Activated T-helper 2 cell treated with anti-CD3 and anti-CD28 coated beads, Interferon-gamma antibody, Interleukin-2, Interleukin-4, amounts not matched to agents 10 μg/mL and 5 μg/mL and 100 μg/mL, durations not matched to agents 14 hours and 24 hours and 36 hours (primary cell): ENCODE measurements at places on chromosomes 16 and 17. TPM values are rescaled to one million over a fixed set of nuclear protein-coding genes. Genes with fewer than 3 reads are reported as not detected.

Gene SLC5A10
- total RNA-seq, result not detected in 2 replicates

- no peaks in the 10 kb centered on the region for H3K27me3 ChIP-seq
- H3K4me3 ChIP-seq, result no peak overlapping the region
- peaks cover 63% of the 10 kb centered on the region for H3K36me3 ChIP-seq
- peak overlapping the region; percentile 48 for H3K27ac ChIP-seq
Observed at GRCh38 chr17:4110152-4110551, 32.7 kb downstream of the ZZEF1 start.

Gene LRRC37A3
- 10.5 and 16.1 TPM in 2 replicates for total RNA-seq

GRCh38 chr16:20879175-20880040, 20.8 kb downstream of the DCUN1D3 start:
- H3K36me3 ChIP-seq, result peaks cover 51% of the 10 kb centered on the region
- peaks cover 77% of the 10 kb centered on the region for H3K4me1 ChIP-seq
- no peak overlapping the region for H3K4me3 ChIP-seq
- no peaks in the 10 kb centered on the region for H3K27me3 ChIP-seq
- DNase-seq, result no peak
- peak overlapping the region; percentile 76 for H3K27ac ChIP-seq

DNA sequence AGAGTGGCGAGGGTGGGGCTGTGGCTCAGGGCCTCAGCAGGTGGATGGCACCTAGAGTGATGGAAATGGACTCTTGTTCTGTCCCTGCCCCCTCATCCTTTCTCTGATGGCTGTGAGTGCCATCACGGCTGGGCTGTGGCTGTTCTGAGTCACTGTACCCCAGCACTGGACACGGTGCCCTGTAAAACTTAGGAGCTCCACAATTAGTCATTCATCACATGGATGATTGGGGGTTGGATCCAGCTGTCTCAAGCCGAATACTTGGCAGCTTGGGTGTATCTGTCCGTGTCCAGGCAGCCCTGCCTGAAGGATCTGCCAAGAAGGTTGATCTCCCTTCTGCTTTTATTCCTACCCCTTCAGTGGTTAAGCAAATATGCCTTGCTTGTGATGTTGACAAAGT, 295.5 kb upstream of the EEF2KMT start:
- no peaks in the 10 kb centered on the region for H3K27me3 ChIP-seq
- H3K27ac ChIP-seq, result no peak overlapping the region
- H3K4me3 ChIP-seq, result no peak overlapping the region
- H3K36me3 ChIP-seq, result no peaks in the 10 kb centered on the region

DNA sequence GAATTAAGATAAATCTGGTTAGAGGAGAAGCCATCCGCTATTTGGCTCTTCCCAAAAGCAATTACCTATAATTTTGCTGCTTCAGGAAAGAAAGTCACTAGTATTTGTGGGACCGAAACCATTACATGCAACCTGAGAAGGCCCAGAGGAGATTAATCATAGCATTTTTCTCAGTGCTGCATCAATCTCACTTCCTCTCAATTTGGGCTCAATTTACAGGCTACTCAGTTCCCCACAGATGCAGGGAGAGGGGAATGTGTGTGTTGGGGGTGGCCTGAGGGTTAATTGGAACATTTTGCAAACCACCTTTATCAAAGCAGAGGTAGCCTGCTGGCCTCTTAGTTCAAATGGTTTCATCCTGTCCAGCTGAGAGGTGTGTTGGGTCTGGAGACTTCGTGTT, 394.7 kb upstream of the ASIC2 start:
- no peaks in the 10 kb centered on the region for H3K27me3 ChIP-seq
- no peak overlapping the region for H3K4me3 ChIP-seq
- H3K27ac ChIP-seq, result no peak overlapping the region
- no peak for DNase-seq
- no peaks in the 10 kb centered on the region for H3K4me1 ChIP-seq
- H3K36me3 ChIP-seq, result no peaks in the 10 kb centered on the region

GRCh38 chr17:75872434-75873351, 5.7 kb downstream of the TRIM47 start:
- peaks cover 17% of the 10 kb centered on the region for H3K36me3 ChIP-seq
- H3K27ac ChIP-seq, result peak overlapping the region; percentile 71
- H3K4me3 ChIP-seq, result no peak overlapping the region
- H3K4me1 ChIP-seq, result peaks cover 33% of the 10 kb centered on the region

Gene CCDC57
- total RNA-seq, result 51.7 and 53.1 TPM in 2 replicates

DNA sequence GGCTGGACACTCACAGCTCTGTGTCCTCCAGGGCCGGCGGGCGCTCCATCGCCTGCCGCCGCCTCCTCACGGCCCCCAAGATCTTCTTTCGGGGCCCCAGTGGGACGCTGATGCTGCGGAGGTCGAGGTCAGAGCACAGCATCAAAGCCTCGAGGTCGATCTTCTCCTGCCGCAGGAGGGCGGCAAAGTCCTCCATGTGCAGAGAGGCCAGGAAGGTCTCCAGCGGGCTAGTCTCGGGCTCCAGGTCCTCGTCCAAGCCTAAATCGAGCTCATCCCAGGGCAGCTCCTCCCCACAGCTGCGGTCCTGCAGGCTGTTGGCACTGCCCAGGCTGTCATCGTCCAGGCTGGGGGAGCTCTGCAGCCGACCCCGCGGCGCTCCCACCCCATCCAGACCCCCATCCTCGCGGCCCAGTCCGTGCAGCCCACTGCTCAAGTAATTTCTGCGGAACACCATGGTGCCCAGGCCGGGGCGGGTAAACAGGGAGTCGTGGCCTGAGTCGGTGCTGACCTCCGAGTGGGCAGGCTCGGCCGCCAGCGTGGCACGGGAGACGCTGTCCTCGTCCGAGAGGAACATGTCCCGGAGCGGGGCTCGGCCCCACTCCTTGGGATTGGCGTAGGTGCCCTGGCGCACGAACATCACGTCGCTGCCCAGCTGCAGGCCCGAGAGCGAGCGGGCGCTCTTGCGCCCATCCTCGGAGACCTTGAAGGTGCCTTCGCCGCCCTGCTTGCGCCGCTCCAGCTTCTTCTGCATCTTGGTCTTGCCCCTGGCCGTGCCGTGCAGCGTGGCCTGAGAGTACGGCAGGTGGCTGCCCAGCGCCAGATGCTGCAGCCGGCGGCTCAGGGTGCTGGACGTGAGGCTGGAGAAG, 3.4 kb downstream of the USH1G start:
- no peaks in the 10 kb centered on the region for H3K36me3 ChIP-seq
- H3K4me3 ChIP-seq, result no peak overlapping the region
- H3K27ac ChIP-seq, result no peak overlapping the region
- peaks cover 27% of the 10 kb centered on the region for H3K27me3 ChIP-seq
- no peaks in the 10 kb centered on the region for H3K4me1 ChIP-seq
- no peak for DNase-seq

- H3K4me3 ChIP-seq, result peak overlapping the region; percentile 81
- H3K27me3 ChIP-seq, result no peaks in the 10 kb centered on the region
- H3K27ac ChIP-seq, result peak overlapping the region; percentile 94
- peaks cover 51% of the 10 kb centered on the region for H3K36me3 ChIP-seq
Observed at GRCh38 chr17:63701868-63702720, 2.2 kb upstream of the LIMD2 start.

GRCh38 chr16:30606004-30606403, 4.2 kb downstream of the ZNF689 start:
- no peak overlapping the region for H3K27ac ChIP-seq
- no peaks in the 10 kb centered on the region for H3K27me3 ChIP-seq
- DNase-seq, result no peak

GRCh38 chr17:61084260-61084659, 315.4 kb upstream of the TBX2 start:
- no peak for DNase-seq
- H3K4me3 ChIP-seq, result no peak overlapping the region
- H3K36me3 ChIP-seq, result no peaks in the 10 kb centered on the region

Gene PRRT2
- 1.8 and 2.0 TPM in 2 replicates for total RNA-seq

DNA sequence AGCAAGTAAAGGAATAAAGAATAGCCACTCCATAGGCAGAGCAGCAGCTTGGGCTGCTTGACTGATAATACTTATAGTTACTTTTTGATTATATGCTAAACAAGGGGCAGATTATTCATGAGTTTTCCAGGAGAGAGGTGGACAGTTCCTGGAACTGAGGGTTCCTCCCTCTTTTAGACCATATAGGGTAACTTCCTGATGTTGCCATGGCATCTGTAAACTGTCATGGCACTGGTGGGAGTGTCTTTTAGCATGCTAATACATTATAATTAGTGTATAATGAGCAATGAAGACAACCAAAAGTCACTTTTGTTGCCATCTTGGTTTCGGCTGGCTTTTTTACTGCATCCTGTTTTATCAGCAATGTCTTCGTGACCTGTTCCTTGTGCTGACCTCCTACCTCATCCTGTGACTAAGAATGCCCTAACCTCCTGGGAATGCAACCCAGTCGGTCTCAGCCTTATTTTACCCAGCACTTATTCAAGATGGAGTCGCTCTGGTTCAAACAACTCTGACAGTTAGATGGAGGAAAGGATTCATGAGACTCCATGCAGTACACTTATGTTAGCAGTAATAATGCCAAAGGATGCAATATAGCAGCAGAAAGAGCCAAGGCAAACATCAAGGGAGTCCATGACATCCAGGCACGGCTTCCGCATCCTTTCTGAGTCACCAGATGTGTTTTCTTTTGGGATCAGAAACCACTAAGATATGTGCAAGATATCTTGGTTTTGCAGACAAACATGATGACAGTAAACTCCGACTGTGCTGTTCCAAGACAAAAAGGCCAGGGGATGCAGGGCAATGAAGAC, 55.8 kb upstream of the B4GALNT2 start:
- H3K27me3 ChIP-seq, result peaks cover 4% of the 10 kb centered on the region
- DNase-seq, result no peak
- no peaks in the 10 kb centered on the region for H3K4me1 ChIP-seq
- no peak overlapping the region for H3K27ac ChIP-seq
- H3K4me3 ChIP-seq, result no peak overlapping the region

DNA sequence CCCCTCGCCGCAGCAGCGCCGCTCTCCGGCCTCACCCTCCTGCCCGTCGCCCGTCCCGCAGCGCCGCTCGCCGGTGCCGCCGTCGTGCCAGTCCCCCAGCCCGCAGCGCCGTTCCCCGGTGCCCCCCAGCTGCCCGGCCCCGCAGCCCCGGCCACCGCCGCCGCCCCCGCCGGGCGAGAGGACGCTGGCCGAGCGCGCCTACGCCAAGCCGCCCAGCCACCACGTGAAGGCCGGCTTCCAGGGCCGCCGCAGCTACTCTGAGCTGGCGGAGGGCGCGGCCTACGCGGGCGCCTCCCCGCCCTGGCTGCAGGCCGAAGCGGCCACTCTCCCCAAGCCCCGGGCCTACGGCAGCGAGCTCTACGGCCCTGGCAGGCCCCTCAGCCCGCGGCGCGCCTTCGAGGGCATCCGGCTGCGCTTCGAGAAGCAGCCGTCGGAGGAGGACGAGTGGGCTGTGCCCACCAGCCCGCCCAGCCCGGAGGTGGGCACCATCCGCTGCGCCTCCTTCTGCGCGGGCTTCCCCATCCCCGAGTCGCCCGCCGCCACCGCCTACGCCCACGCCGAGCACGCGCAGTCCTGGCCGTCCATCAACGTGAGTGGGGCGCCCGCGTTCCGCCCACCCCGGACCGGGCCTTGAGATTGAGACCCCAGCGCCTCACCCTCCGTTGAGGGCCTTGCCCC, 15.0 kb downstream of the TBKBP1 start:
- no peak for DNase-seq
- peaks cover 3% of the 10 kb centered on the region for H3K27me3 ChIP-seq
- H3K4me1 ChIP-seq, result peaks cover 49% of the 10 kb centered on the region
- peaks cover 14% of the 10 kb centered on the region for H3K36me3 ChIP-seq

- no peak overlapping the region for H3K27ac ChIP-seq
- H3K36me3 ChIP-seq, result no peaks in the 10 kb centered on the region
- peak overlapping the region; percentile 49 for H3K4me3 ChIP-seq
- DNase-seq, result no peak
Observed at GRCh38 chr16:75265911-75266701, 14.7 kb upstream of the BCAR1 start.

DNA sequence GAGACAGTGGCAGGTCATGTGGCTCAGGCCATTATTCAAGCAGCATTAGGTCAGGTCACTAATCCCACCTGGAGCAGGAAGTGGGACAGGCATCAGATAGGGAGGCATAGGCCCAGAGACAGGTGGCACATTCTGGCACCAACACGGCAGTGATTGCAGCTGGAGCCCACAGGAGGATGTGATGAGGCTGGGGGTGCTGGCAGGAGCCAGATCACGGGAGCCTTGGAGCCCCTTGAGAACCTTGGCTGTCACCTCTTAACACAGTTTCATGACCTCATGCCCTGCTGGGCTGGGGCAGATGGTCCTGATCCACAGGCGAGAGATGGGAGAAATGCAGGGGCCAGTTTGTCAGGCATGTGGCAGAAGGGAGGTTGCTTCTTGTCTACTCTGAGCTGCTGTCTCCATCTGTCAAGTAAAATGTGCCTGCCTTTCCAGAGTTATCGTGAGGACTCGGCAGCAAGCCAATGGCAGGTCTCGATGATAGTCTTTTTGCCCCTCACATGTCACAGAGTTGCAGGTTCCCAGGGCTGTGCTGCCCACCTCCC, 109.6 kb downstream of the CLEC16A start:
- H3K4me3 ChIP-seq, result no peak overlapping the region
- H3K27ac ChIP-seq, result peak overlapping the region; percentile 82
- H3K27me3 ChIP-seq, result no peaks in the 10 kb centered on the region
- peaks cover 79% of the 10 kb centered on the region for H3K4me1 ChIP-seq
- DNase-seq, result no peak

GRCh38 chr16:55077266-55077665, 146.6 kb downstream of the IRX5 start:
- H3K4me1 ChIP-seq, result no peaks in the 10 kb centered on the region
- no peaks in the 10 kb centered on the region for H3K36me3 ChIP-seq
- no peak overlapping the region for H3K4me3 ChIP-seq
- no peaks in the 10 kb centered on the region for H3K27me3 ChIP-seq
- H3K27ac ChIP-seq, result no peak overlapping the region
- DNase-seq, result no peak

DNA sequence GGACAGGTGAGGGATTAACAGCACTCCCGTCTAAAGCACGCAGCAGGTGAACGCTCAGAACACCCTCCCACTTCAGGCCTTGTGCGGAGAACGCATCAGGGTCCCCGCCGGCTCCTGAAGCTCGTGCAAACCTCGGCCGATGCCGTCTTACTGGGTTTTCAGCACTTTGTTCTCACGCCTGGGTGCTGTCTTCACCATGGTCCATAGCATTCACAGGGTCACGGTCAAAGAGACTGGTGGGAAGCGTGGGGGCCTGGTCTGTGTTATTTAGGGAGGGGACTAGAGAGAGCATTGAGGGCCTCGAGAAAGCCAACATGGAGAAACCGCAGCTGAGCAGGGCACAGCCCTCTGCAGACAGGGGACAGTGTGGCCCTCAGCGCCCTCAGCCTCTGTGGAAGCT, 26.6 kb downstream of the CIBAR2 start:
- DNase-seq, result no peak
- H3K27ac ChIP-seq, result no peak overlapping the region
- H3K27me3 ChIP-seq, result peaks cover 3% of the 10 kb centered on the region
- peaks cover 4% of the 10 kb centered on the region for H3K4me1 ChIP-seq
- no peak overlapping the region for H3K4me3 ChIP-seq

DNA sequence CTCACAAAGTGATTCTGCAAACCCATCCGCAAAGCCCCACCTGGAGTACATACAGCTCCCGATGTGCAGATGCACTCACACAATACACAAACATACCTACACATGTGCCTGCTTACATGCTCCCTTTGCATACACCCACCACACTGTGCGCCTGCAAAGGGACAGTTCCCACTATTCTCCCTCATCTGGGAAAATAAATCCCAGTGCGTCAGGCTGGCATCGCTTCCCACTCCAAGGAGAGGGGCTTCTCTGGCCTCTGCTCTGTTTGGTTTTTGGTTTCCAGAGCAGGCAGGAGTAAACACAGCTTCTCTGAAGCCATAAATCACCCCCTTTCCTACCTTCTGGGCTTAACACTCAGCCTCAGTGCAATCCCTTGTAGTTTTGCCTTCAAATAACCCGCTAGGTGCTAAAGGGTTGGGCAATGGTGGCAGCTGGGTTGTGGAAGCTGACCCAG, 14.7 kb downstream of the HOXB4 start:
- peaks cover 7% of the 10 kb centered on the region for H3K4me1 ChIP-seq
- H3K27me3 ChIP-seq, result peaks cover 17% of the 10 kb centered on the region
- no peak overlapping the region for H3K27ac ChIP-seq
- no peak overlapping the region for H3K4me3 ChIP-seq
- DNase-seq, result no peak

Gene TRAPPC2L
- total RNA-seq, result 56.5 and 57.5 TPM in 2 replicates
